ENCODE measurements at places on chromosomes 13 and 19.

DNA sequence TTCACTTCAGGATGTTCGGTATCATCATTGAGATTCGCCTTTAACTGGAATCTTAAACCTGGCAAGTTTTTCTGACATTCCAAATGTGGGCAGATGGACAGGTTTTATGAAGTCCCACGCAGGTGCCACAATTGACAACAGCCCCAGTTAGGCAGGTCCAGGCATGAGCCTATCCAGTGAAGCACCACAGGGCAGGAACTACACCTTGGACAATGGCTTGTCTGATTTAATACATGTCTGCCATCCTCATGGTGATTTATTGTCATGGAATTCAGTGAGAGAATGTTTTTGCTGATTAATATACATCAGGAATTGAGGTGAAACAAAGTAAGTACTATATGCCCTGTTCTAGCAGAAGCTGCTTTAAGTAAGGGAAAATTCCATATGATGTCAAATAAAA, 10.2 kb upstream of the TPP2 start:
- no peak for DNase-seq

- DNase-seq = no peak
These were observed 560 bp downstream of the TMEM86B start for GRCh38 chr19:55228015-55228391.

DNA sequence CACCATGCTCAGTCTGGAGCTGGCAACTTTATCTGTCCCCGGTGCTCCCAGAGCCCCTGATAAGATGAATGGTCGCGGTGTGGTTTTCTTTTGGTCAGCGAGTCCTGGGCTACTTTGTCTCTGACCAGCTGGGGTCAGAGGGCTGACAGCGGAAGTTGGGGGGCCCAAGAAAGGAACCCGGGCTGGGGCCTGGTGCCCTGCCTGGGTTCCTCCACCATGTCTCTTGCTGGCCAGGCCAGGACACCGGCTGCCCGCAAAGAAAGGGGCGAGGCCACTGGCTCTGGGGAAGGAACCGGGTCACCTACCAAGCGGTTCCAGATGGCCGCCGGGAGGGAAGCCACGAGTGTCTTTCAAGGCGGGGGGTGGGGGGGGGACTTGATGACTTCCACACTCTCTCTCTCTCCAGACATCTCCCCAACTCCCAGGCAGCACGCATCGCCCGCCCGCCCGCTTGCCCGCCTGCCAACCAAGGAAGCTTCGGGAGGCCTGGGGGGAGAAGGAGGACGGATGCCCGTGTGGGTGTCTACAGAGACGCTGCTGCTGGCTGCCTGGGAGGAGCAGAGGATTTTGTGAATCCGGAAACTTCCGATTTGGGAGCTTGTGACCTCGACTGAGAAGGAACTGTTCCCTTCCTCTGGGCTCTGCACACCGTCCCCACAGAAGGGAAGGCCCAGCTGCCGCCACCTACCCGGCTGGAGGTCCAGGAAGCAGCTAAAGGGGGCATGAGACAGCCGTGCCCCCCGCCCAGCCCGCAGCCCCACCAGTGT, 1.1 kb downstream of the PIP5K1C start:
- peak; percentile 45 for DNase-seq

DNA sequence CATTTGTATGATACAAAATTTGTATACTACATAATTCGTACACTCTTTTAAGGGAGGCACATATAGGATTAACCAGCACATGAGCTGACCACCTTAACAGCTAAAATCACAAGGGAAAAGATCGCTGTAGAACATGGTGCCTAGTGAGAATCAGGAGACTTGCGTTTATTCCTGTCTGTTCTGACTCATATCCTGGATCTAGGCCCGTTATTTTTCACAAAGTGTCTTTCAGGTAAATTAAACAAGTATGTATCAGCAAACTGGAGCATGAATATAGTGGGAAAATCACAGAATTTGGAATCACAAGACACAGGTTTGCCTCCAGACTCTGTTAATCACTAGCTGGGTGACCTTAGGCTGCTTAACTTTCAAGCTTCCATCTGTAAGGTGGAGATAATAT, 47.5 kb upstream of the ESD start:
- no peak for DNase-seq

DNA sequence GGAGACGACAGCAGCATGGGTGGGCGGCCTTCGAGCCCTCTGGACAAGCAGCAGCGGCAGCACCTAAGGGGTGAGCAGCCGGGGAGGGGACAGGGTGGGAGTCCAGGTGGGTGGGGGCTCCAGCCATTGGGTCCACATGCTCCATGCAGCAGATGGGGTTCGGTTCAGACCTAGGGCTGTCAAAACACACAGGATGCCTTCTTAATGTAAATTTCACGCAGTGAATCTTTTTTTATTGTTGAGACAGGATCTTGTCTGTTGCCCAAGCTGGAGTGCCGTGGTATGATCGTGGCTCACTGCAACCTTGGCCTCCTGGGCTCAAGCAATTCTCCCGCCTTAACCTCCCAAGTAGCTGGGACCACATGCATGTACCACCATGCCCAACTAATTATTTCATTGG, 15.9 kb downstream of the PGLS start:
- DNase-seq = no peak

DNA sequence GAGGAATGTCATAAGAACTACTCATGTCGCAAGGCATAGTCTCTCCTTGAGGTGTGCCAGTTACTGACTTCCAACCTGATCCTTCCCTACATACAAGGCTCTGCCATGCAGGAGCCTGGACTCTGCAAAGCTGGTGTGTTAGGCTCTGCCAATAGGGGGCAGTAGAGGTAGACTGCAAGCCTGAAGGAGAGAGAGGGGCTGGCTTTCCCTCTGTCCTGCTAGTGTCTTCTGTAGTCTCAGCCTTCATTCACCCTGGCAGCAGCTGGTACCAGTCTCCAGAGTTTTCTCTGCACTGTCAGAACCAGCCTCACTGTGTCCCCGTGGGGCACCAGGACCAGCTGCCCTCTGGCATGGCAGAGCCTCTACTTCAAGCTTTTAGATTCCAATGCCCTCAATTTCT, 14.5 kb downstream of the SHISA2 start:
- DNase-seq = peak; percentile 52

All from activated CD8-positive, alpha-beta T cell treated with anti-CD3 and anti-CD28 coated beads for 36 hours (primary cell).